GM12892 (cell line): ENCODE measurements at places on chromosomes 7 and 10.

GRCh38 chr7:159142730-159143129 lies 1.9 kb downstream of the VIPR2 start:
- no peak for DNase-seq

GRCh38 chr7:155653803-155654202 lies 9.3 kb downstream of the RBM33 start:
- DNase-seq, result no peak

- DNase-seq, result no peak
Observed at GRCh38 chr10:44017483-44018145, 367.3 kb downstream of the CXCL12 start.

GRCh38 chr10:72687035-72687434 lies 4.9 kb upstream of the MCU start:
- no peak for DNase-seq

- DNase-seq, result no peak
Observed at GRCh38 chr7:100971111-100972001, 2.0 kb downstream of the MUC12 start.

- DNase-seq, result no peak
Observed at GRCh38 chr10:86649471-86650150, 4.7 kb upstream of the OPN4 start.

DNA sequence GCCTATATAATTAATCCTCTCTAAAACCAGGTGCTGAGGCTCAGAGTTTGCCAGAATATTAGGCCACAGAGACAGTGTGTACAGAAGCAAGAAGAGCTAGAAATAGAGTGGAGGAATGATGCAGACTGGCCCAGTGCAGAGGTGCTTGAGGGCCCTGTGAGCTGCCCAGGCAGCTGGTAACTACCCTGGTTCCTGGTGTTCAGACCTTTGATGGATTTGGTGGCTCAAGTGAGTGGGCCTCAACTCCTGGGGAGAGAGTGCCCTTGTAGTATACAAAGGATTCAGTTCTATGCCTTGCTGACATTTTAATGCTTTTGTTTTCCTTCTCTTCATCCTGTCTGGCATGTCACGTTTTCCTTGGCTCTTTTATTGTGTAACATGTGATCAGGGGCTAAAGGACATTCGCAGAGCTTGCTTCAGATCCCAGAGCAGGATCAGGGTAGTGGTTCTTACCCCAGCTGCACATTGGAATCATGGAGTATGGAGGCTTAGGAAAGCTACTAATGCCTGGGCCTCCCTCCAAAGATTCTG lies 20.0 kb downstream of the LRRC4 start:
- DNase-seq, result no peak

GRCh38 chr10:78169214-78169613 lies 135.6 kb downstream of the RPS24 start:
- no peak for DNase-seq

DNA sequence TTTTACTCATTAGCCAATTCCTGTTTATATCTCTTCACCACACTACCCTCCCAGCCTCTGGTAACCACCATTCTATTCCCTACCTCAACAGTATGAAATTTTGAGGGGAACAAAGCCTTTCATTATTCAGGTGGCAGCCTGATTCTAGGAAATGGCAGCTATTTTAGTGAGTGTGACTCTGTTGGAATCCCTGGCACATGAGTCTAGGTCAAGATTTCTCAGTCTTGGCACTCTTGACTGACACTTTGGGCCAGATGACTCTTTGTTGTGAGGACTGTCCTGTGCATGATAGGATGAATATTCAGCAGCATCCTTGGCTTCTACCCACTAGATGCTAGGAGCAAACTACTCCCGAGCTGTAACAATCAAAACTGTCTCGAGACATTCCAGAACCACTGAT lies 322.8 kb upstream of the PHYHIPL start:
- DNase-seq, result no peak

DNA sequence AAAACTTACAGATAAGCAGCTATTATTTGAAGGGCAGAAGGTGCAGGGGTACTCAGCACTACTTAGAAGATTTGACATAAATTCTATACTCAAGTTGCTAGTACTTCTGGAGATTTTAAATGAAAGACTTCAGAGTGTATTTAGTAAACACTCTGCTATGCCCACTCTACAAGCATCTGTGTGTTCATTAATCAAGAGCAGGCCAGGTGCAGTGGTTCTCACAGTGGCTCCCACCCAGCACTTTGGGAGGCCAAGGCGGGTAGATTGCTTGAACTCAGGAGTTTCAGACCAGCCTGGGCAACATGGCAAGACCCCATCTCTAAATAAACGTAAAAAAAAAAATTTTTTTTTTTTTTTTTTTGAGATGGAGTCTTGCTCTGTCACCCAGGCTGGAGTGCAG lies 38.9 kb upstream of the TOMM7 start:
- no peak for DNase-seq

GRCh38 chr10:79339266-79339665 lies 8.0 kb upstream of the PPIF start:
- no peak for DNase-seq

DNA sequence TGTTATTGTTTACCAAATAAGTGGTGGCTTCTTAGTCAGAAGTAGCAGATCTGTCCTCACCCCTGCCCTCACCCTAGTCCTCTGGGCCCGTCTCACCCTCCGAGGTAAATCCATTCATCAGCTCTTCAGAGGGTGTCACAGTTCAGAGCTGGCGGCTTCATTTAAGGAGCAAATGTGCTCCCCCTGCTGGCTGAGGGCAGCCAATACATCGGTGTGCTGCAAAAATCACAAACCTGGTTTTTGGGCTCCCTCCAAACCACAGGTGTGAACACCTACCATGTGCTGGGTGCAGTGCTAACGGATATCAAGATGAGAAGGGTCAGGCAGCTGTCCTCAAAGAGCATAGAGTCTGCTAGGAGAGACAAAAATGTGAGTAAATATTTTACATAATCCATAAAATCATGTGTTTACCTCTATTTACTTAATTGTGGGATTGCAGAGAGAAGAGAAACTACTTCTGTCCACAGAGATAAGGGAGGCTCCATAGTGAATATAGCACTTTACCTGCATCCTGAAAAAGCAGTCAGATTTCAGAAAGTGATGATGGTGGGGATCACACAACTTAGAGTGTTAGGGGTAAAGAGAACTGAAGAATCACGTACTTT lies 15.5 kb upstream of the CRTAC1 start:
- no peak for DNase-seq

GRCh38 chr7:90648107-90648506 lies 52.0 kb downstream of the CDK14 start:
- no peak for DNase-seq

- no peak for DNase-seq
Observed at GRCh38 chr7:90655566-90655965, 59.4 kb downstream of the CDK14 start.

GRCh38 chr10:122894261-122894944 lies 15.0 kb upstream of the FAM24B start:
- no peak for DNase-seq

- DNase-seq, result no peak
Observed at GRCh38 chr10:54985732-54986131, 184.7 kb upstream of the PCDH15 start.

GRCh38 chr7:103141753-103142404 lies 7.0 kb downstream of the NAPEPLD start:
- DNase-seq, result no peak

DNA sequence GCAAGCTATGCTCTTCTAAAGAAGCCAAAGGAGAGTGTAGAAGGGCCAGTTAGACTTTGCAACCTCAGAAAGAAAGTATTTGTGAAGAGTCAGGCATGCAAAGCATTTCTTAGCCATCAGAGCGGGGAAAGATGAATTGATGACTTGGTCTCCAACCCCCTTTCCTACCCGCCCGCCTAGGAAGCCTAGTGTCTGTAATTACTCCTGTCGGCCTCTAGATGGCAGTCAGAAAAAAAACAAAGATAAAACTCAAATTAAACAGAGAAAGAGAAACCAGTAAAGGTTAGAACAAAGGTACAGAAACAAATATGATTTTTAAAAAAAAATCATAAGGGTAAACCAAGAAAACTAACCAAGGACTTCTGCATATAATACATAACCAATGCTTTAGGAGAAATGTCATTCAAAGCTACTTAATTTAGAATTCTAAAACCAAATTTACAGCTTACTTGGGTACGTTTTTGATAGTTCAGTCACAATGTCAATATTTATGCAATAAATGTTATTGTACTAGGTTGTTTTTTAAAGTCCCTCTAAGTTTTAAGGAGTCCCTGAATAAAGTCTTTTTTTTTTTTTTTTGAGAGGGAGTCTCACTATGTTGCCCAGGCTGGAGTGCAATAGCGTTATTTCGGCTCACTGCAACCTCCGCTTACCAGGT lies 97.6 kb downstream of the LYZL1 start:
- no peak for DNase-seq

- no peak for DNase-seq
Observed at GRCh38 chr10:29959586-29959985, 99.8 kb downstream of the JCAD start.

DNA sequence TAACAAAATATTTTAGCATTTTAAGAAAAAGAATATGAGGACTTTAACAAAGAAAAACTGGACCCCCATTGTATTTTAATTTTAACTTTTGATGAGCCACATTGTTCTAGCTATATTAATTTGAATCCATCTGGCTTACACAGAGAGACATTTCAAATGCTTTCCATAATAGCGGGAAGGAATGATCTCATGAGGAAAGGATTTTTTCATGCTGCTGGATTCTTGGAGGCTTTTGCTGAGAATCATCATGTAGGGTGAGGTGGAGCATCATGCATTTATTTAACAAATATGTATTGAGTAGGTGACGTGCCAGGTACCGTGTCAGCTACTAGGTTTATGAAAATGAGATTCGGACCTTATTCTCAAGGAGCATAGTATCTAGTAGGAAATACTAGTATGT lies 1006.3 kb downstream of the SORCS1 start:
- no peak for DNase-seq

- no peak for DNase-seq
Observed at GRCh38 chr10:103648636-103649532, 155.4 kb downstream of the NEURL1 start.

DNA sequence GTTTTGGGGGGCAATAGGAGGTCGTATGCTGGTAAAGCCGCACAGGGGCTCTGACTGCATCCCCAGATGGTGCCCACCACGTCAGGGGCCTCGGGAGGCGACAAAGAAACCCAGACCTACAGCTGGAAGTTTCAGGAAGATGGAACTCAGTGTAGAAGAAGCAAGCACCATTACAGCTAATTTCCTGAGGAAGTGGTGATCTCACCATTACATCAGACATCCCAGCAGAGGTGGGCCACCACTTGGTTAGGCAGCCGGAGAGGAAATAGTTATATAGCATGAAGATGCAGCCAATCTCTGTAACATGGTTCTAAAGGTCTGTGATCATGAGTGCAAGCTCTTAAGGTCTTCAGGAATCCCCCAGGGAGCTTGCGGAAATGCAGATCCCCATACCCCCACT lies 127.3 kb upstream of the PCBD1 start:
- DNase-seq, result no peak

DNA sequence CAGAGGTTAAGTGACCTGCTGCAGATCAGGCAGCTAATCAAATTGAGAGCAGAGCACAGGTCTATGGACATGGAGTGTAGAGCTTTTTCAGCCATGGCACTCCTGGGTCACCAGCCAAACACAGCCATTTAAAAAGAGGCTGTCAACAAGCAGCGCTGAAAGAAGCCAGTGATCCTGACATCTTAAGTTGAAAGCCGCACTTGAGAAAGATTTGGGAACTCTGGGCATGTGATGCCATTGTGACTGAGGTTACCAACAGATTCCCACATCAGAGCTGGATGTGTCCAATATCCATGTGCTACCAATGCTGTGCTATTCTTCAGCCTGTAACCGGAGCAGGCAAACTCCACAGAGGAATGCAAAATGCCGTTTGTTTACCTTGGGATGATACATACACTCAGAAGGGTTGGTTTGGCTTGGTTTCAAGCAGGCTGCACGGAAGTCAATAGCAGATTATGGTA lies 56.2 kb upstream of the ABLIM1 start:
- DNase-seq, result no peak

DNA sequence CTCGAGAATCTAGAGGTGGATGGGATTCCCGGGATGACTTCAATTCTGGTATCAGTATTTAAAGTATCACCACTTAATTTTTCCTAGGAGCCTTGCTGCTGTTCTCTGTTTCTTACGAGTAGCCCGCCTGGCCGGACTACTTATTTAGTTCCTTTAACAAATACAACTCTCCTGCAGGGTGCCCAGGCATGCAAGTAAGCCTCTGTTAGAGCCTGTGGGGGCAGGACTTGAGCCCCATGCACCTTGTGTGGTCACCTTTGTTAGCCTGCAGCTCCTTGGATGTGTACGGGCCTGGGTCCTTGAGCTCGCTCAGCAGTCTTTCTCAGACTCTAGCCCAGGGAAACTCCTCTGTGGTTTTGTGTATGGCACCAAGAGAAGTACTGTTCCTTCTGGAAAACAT lies 16.1 kb downstream of the EIF4H start:
- no peak for DNase-seq

DNA sequence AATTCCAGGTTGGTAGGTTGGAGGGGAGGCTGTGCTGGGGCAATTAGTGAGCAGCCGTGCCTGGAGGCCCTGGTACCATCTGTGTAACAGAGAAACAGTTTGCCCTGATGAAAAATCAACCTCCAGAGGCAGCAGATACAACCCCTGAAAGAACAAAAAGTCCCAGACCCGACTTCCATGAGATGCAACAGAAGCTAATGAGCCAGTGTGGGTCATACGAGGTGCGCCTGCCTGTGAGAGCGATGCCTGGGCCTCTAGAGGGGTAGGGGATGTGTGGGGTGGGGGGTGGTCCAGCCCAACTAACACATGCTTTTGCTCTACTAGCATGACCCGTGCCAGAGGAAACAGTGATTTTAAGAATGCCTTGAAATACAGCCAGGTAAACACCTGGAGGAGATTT lies 39.3 kb downstream of the CELF2 start:
- no peak for DNase-seq

GRCh38 chr7:51973071-51973470 lies 656.5 kb upstream of the COBL start:
- DNase-seq, result no peak

GRCh38 chr10:5963591-5963990 lies 13.8 kb downstream of the IL15RA start:
- DNase-seq, result no peak

GRCh38 chr7:27297356-27297755 lies 54.8 kb downstream of the EVX1 start:
- no peak for DNase-seq

GRCh38 chr7:69335331-69335730 lies 262.9 kb upstream of the AUTS2 start:
- DNase-seq, result no peak

GRCh38 chr10:100019787-100020141 lies 10.0 kb upstream of the DNMBP start:
- DNase-seq, result no peak

DNA sequence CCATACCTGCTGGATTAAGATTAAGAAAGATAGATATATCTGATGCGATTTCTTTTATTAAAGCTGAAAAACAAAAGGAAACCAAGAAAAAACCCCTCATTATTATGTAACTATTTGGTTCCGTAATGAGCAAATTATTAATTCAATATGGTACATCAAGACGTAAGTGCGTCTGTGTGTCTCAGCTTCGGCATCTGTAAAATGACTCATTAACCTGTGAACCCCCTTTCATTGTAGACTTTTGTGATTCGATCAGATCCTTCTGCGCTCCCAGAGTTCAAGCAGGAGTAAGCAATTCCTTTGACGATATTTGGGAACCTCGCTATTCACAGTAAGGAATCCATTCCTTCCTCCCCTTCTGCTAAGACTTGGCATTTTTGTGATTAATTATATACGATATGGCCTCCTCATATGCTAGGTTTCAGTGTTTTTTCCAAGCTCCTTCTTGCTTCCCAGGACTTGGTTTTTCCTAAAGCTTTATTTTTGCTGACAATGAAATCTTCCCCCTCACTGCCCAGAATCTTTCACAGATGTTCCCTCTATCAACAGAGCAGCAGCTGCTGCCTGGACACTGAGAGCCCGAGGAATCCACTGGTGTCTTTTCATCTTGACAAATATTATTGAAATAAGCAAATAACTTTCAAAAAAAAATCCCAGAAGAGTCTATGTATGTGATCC lies 171.7 kb upstream of the CELF2 start:
- DNase-seq, result no peak
